ENCODE measurements at places on chromosomes 2 and 18. TPM values are rescaled to one million over a fixed set of nuclear protein-coding genes. Genes with fewer than 3 reads are reported as not detected.

GPR155 gene
- total RNA-seq, result 2.2 TPM

POTEJ gene
- not detected for total RNA-seq

EFHD1 gene
- total RNA-seq, result 2.2 TPM

SIX2 gene
- 0.72 TPM for total RNA-seq

MERTK gene
- 2.7 TPM for total RNA-seq

LYPD6 gene
- not detected for total RNA-seq
